ENCODE measurements at places on chromosomes 1 and 21. TPM values are rescaled to one million over a fixed set of nuclear protein-coding genes. Genes with fewer than 3 reads are reported as not detected.

GRCh38 chr1:203324105-203325025, 19.0 kb downstream of the BTG2 start:
- DNase-seq: no peak

DNA sequence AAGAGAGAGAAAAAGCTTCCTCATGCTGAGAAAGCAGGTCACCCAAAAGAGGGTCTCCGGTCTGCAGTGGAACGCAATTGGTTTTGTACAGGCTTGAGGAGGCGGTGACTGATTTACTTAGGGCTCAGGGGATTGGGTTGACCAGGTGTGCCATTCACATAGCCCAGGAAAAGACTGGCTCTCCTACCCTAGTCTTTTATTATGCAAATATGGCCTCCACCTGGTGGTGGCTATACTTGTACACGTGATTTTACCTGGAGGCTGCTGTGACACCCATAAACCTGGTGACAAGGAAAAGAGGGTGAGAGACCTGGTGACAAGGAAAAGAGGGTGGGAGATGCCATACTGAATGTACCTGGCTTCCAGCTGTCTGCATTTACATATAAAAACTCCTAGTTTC, 49.9 kb downstream of the DNTTIP2 start:
- no peak for DNase-seq

- no peak for DNase-seq
Measured at GRCh38 chr1:200845360-200845759, 27.4 kb upstream of the GPR25 start.

GRCh38 chr1:9319789-9320519, 27.3 kb downstream of the SPSB1 start:
- no peak for DNase-seq

- DNase-seq: no peak
Measured at GRCh38 chr1:164950541-164950986, 391.6 kb downstream of the PBX1 start.

- no peak for DNase-seq
Measured at GRCh38 chr21:15667819-15668218, 62.0 kb upstream of the USP25 start.

DNA sequence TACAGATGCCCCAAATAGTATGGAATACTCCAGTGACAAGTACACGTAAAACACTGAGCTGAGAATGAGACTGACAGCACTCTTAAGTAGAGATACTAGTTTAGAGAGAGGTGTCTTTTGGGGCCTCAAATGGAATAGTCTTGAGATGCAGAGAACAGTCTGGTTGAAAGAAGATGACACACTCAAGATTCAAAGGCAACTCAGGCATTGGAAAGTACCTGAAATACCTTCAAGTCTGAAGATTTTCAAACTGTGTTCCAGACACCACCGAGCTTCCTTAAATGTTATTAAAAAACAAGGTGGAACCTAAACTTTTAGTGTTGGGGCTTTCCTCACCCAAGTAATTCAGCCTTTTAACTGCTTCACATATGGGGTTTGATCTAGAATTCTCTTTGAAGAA, 437.7 kb downstream of the OMA1 start:
- no peak for DNase-seq

The ASTN1 gene
- 1.9 TPM for polyA plus RNA-seq

The SELL gene
- 2.8 TPM for polyA plus RNA-seq

The UBXN10 gene
- 5.5 TPM for polyA plus RNA-seq
